ENCODE measurements at places on chromosomes 6 and 20.

GRCh38 chr20:53270792-53271375 is 298.7 kb downstream of the TSHZ2 start:
- peak; percentile 27 for DNase-seq

DNA sequence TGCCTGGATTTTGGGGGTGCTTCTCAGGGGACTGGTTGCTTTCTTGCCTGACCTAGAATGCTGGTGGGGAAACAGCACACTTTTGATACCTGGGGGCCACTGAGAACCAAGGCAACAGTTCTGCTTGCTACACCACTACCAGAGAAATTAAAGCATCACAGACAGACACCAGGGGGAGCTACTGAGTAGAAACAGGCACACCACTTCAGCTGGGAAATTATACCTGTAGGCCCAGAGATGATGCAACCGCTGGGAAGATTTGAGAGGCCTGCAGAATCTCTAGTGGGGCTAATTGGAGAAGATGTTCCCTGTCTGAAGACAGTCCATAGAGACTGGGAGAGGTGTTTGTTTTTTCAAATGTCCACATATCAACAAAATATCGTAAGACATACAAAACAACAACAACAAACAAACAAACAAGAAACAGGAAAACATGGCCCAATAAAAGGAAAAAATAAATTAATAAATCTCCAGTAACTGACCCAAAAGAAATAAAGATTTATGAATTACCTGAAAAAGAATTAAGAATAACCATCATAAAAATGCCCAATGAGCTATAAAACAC is 129.4 kb upstream of the RIN2 start:
- DNase-seq: peak; percentile 7

DNA sequence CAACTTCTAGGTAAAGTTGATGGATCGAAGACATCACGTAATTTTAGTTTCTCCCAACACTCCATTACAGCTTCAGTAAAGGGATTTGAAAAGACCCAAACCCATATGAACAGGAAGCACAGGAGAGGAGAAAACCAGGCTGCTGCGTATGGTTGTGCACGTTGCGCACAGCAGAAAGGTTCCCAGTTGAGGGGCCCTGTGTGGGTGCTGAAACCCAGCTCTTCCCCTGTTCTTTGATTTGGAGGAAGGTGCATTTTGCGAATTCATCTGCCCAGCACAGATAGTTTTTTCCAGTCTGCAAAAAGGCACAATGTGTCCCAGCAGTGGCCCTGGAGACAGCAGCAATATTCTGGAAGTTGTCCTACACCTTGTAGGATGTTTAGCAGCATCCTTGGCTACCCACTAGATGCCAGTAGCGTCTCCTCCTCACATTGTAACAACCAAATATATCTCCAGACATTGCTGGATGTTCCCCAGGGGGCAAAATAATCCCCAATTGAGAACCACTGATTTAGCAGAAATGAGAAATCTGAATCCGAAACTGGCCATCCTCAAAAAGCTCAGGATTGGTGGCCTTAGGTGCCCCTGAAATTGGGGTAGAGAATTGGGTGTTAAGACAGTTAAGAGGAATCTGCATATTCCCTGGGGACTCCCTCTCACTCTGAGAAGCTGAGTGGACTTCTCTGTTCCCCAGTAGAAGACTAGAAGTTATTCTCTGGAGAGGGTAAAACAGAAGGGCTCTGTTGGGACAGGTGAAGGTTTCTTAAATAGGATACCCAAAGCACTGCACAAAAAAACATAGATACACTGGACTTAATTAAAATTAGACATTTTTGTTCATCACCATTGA is 12.2 kb downstream of the SUN5 start:
- no peak for DNase-seq

- DNase-seq: no peak
These were observed 13.9 kb downstream of the ENTPD6 start for GRCh38 chr20:25209400-25209799.

DNA sequence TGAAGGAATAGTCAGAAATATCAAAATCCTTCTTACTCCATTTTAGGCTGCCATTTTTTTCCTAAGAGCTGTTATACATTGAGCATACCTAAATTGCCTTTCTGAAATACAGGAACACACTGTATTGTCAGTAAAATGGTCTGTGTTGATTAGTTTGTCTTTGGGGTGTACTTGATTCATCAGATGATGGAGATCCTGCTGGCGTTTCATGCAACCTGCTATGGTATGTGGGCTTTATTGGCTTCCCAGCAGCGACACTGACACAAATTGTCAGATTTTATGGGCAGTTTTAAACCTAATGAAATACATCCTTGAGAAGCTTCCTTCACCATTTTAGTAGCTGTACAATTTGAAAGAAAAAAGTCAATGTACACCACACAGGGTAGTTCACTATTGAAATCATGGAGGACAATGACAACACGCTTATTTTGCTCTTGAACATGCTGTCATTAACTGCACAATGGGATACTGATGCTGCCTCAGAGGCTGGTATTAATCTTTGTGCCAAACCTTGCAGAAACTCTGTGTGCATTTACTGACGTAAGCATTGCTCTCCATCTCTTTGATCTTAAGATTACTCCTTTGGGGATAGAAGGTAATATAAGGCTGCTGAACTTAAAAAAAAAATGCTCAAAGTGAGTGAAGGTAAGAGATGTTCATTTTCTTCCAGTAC is 124.9 kb downstream of the LAMA2 start:
- no peak for DNase-seq

DNA sequence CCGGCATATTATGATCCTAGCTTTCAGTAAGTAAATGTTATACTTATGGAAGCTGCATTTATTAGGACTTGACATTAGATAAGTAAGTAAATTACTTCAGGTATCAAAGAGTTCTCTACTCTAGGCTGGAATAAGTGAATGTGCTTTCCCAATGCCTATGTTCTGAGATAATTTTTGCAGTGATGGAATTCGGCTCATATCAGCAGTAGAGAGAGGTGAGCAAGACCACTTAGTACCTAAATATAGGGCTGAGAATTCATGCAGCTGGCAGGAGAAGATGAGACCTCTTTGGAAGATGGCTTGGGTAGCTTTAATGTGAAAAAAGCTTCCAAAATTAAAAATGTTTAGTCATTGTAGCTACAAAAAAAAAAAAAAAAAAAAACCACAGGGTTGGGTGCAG is 13.3 kb upstream of the BEND3 start:
- no peak for DNase-seq

DNA sequence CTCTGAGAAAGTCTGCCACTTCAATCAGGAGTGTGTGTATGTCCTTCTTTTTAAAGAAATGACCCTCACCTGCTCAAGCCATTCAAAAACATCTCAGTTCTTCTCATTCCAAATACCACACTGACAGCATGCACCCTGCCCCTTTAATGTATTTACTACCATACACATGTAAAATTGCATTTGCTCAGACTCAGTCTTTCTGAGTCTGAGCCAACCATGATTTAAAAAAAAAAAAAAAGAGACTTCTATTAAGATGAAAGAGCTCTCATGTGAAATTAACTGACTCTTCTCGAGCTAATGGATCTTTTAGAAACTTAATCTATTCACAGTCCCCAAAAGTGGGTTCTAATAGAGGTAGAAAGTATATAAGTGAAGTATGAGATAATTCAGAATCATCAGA is 1.4 kb upstream of the FILIP1 start:
- DNase-seq: no peak

- DNase-seq: peak; percentile 20
These were observed 616.4 kb upstream of the AGPAT4 start for GRCh38 chr6:161890133-161890831.

DNA sequence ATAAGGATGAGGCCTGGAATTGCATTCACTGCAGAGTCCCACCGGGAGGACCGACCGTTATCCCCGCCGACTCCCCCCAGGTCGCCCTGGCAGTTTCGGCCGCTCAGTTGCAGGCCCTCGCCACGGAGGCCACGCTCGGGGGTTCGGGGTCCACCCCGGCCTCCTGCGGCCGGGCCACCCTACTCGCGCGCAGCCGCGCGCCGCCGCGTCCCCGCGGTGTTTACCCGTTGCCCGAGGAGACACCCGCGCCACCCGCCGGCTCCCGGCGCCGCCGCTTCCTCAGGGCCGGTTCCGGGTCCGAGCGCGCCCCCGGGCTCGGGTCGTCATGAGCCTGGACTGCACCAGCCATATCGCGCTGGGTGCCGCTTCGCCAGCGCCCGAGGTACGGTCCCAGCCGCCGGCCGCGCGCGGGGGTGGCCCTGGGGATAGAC is at the start of gene CCDC170:
Gene CCDC170, plus strand, starts transcription at position 214 of the 431 bp plus-strand sequence. Its CDS starts 112 bp downstream, at position 326.
- no peak for DNase-seq

GRCh38 chr6:7115543-7116231 is 7.9 kb downstream of the RREB1 start:
- no peak for DNase-seq

DNA sequence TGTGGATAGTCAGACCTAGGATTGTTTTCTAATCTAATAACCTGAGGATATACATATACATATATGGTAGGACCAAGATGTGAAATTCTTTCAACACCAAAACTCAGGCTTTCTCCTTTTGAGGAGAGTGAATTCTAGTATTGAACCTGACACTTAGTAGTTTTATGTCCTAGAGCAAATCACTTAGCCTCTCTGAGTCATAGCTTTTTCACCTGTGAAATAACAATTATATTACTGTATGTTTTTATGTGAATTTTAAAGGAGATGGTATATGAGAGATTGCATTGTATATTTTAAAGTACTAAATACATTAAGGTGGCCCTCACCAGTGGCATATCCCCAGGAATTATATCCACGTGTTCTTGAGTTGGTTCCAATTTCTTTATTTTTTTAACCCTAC is 34.6 kb downstream of the TREML1 start:
- no peak for DNase-seq
